GM06990 (cell line): ENCODE measurements at places on chromosomes 11 and 22.
A peak's percentile ranks its signal among the peaks of the same experiment; 100 is the strongest.

DNA sequence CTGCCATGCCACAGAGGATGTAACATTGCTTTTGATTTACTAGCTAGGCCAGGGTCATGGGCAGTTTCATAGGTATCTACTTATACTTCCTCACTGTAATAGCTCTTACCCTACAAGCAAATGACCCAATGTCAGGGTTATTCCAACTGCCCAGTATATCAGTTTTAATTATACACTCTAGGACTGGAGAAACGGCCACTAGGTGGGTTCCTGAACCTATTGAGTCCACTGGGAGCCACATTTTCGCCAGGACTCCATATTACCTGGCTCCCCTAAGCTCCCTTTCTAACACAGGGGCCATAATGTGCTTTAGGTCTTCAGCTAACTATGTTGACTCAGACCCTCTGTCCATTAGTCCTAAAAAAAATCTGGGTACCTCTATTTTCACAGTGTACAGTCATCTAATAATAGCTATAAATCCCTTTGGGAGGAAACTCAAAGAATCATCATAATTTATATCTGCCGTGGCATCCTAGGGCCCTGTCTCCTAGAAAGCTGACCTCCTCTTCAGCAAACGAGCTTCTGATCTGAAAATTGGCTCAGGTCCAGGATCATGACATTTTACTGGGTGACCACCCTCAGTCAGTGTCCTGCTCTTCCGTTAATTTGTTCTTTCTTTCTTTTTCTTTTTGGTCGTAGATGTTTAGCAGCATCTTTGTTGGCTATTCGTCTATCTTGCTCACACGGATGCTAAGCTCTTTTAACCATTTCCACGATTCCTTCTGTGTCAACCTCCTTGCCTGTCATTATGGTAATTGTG lies 244.3 kb downstream of the FAM76B start:
- DNase-seq, result no peak

- DNase-seq, result no peak
These were observed 16.5 kb downstream of the NAP1L4 start for GRCh38 chr11:2975594-2975993.

DNA sequence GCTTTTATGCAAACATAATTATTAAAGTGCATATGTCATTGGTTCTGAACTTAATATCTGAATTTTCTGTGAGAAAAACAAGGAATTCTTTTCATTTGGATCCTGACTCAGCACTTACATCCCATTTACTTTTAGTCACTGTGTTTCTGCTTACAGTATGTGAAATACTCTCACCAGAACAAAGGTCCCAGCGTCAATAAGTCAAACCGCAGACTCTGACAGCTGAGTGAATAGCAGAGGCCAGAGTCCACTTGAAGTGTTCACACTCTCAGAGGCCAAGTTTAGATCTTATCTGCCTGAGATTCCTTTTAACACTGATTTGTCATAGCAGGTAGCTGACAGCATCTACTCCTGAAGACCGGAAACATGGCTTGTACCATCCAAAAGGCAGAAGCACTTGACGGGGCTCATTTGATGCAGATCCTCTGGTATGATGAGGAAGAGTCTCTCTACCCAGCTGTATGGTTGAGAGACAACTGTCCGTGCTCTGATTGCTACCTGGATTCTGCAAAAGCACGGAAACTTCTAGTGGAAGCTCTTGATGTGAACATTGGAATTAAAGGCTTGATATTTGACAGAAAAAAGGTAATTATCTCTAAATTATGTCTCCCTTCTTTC lies 14.6 kb downstream of the BBOX1 start:
- DNase-seq, result no peak

DNA sequence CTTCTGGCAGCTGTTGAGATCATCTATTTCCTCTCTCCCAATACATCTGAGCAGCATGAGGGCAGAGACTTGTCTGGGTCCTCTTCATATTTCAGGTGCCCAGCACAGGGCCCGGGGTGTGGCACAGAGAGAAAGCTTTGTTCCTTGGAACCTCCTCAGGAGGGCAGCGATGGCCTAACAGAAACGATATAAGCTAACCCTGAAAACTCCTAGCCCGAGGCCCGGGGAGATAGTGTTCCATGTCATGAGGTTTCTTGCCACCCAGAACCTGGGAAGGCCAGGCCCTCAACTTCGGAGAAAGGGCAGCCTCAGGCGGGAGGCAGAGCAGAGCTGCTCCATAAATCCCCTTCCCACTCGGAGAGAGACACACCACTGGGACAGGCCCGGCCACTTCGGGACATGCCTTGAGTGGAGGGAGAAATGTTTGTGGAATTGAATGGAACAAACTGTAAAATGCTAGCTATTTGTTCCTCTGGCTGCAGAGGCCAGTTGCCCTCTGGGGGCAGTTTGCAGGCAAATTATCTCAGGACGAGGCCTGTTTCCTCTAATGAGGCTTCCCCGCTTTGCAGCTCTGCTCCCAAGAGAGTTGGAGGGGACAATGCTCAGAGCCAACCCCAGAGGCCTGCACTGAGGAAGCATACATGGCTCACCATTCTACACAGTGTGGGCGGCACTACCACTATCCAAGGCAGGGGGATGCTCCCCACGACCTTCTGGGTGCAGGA lies 11.6 kb downstream of the ARRB1 start:
- no peak for DNase-seq

GRCh38 chr11:789943-790342 lies at the start of gene CEND1:
Gene CEND1 (minus strand): TSS chr11:790090. CDS start chr11:788576, 1,514 bp downstream.
- peak; percentile 72 for DNase-seq

- no peak for DNase-seq
These were observed 151.3 kb upstream of the ZBED5 start for GRCh38 chr11:11009179-11009578.

GRCh38 chr11:30422447-30423278 lies 99.8 kb downstream of the ARL14EP start:
- no peak for DNase-seq

DNA sequence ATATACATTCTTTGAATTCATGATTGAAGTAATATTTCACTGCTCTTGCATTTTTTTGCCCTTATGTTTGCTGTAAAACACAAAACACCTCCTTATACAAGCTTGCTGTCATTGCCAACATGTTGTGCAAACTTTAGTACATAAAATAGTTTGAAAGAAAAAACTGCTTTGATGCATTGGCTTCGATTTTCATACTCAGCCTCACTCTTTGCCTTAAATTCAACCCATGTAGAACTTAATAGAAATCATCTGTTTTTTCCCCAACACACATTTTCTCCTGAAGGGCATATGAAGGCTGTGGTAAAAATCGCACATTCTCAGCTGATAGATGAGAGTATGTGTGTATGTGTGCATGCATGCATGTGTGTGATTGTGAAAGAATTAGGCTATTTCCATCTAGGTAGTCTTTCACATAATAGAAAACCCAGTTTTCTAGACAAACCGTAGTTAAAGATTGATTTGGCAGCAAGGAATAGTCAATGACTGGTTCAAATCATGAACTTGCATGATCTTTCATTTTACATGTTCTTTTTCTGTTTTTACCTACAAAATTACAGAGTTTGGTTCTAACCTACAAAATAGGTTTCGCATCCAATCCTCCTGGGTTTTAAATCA lies 72.8 kb upstream of the MTMR2 start:
- no peak for DNase-seq
